ENCODE measurements at places on chromosomes 5 and 9. TPM values are rescaled to one million over a fixed set of nuclear protein-coding genes. Genes with fewer than 3 reads are reported as not detected.

CTSV gene
- total RNA-seq, result 12.4 TPM

OBP2B gene
- total RNA-seq, result not detected

AIF1L gene
- 1.3 TPM for total RNA-seq

CDC20B gene
- 0.14 TPM for total RNA-seq

PTPRD gene
- total RNA-seq, result 0.13 TPM

CSF1R gene
- 0.05 TPM for total RNA-seq

PCDHA10 gene
- total RNA-seq, result 0.06 TPM

SIMC1 gene
- total RNA-seq, result 12.0 TPM

OR1J2 gene
- not detected for total RNA-seq

ISL1 gene
- total RNA-seq, result not detected

ROR2 gene
- total RNA-seq, result 1.9 TPM

ZNF462 gene
- 5.9 TPM for total RNA-seq

SLC34A3 gene
- 0.07 TPM for total RNA-seq

BTF3 gene
- 1,149 TPM for total RNA-seq

SLC9A3 gene
- total RNA-seq, result 2.5 TPM

CATSPER3 gene
- total RNA-seq, result 0.49 TPM

LRRC70 gene
- total RNA-seq, result 0.14 TPM

GDF9 gene
- 0.24 TPM for total RNA-seq

GMCL2 gene
- not detected for total RNA-seq

NTRK2 gene
- total RNA-seq, result 0.03 TPM

SLC34A1 gene
- not detected for total RNA-seq

SV2C gene
- total RNA-seq, result not detected
